Smooth muscle cell of the pulmonary artery (primary cell): ENCODE measurements at places on chromosomes 16 and 17. TPM values are rescaled to one million over a fixed set of nuclear protein-coding genes. Genes with fewer than 3 reads are reported as not detected.

The TP53TG3 gene
- not detected in 2 replicates for total RNA-seq

The TIMP2 gene
- 212 and 283 TPM in 2 replicates for total RNA-seq

The HASPIN gene
- total RNA-seq, result 1.1 and 1.9 TPM in 2 replicates

The C16orf74 gene
- total RNA-seq, result 1.7 and 2.9 TPM in 2 replicates

The MT1M gene
- total RNA-seq, result 1.5 TPM in 1 of 2 replicates, not detected in the other
